ENCODE measurements at places on chromosomes 7 and 10.
A peak's percentile ranks its signal among the peaks of the same experiment; 100 is the strongest.

DNA sequence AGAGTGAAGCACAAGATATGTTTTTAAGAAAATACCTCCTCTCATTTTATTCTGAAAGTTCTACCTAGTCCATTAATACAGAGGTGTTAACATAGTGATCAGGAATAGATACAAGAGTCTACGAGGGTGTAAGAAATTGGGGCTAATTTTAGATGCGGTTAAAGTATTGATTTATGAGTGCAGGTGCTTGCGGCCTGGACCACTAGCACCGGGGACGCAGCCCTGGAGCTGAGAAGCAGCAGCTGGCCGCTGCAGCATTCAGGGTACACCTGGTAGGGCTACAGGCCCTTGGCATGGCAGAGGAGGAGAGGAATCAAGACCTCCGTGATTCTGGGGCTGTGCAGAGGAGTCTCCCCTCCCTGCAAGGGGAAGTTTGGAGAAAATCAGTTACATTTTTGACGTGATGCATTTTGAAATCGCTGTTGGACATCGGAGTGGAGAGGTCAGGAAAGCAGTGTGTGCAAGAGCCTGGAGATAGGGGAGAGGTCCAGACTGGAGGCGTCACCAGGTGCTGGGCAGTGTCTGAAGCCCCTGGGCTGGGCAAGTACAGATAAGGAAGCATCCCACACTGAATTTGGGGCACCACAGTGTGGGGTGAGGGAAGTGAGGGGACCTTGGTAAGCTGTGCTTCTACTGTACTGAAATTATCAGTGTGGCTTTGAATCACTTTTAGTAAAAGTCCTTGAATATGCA is 112.3 kb downstream of the VWC2 start:
- DNase-seq, result no peak

DNA sequence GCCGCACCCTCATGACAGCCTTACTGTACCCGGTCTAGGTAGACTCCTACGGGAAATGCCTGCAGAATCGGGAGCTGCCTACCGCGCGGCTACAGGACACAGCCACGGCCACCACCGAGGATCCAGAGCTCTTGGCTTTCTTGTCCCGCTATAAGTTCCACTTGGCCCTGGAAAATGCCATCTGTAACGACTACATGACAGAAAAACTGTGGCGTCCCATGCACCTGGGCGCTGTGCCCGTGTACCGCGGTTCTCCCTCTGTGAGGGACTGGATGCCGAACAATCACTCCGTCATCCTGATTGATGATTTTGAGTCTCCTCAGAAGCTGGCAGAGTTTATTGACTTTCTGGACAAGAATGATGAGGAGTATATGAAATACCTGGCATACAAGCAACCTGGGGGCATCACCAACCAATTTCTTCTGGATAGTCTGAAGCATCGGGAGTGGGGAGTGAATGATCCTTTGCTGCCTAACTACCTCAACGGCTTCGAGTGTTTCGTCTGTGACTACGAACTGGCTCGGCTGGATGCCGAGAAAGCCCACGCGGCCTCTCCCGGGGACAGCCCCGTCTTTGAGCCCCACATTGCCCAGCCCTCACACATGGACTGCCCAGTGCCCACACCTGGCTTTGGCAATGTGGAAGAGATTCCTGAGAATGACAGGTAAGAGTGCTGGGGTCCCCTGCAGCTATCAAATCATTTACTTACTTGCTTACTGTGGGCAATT is 8.5 kb upstream of the CHCHD1 start:
- DNase-seq, result no peak

DNA sequence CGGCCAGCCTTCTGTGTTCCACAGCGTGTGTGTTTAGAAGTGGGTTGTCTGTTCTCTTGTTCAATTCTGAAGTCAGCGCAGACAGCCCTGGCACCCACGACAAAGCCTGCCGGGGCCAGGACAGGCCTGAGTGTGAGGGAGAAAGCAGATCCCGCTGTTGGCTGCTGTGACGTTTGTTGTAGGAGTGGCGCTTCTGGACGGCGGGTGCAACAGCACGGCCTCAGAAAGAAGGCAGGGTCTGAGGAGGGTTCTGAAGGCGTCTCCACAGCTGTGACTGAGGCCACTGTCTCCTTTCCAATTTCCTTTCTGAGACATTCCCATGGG is 76.2 kb downstream of the VIPR2 start:
- DNase-seq, result no peak

GRCh38 chr10:17033529-17034260 is 95.9 kb downstream of the CUBN start:
- no peak for DNase-seq

GRCh38 chr10:43401627-43402026 is 7.4 kb downstream of the HNRNPF start:
- DNase-seq, result no peak

DNA sequence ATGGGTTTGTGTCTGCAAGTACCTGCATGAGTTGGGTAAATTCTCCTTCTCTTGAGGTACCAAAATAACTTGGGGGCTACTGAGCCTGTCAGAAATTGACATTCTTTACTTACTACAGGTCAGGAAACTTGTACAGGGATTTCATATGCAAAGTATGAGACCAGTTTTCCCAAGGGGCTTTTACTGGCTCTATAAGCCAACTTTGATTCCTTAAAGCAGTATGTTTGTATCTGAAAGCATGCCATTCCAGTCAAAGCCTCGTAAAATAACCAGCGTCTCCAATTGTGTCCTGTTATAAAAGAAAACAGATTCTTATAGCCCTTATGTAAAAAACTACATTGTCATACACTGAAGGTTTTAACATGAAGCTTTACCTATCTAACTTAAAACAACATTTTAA is 90.2 kb downstream of the ZNF467 start:
- DNase-seq, result no peak

DNA sequence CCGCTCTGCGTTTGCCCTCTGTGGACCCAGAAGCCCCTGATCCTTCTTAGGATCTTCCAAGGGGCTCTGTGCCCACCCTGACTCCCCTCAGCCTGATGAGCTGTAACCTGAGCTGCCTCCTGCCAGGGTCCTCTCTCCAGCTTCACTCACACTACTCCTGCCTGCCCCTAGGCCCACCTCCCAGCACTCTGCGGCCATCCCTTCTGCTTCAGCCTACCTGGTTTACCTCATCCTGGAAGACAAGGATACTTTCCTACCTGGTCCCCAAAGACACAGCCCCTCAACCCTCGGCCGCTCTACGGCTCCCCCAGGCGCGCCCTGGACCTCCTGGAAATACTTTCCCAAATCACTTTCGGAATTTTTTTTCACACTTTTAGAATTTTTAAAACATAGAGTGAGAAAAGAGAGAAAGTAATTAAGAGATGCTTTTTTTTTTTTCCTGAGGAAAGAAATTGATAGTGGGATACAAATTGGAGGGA is 6.4 kb upstream of the ZNF862 start:
- DNase-seq, result no peak

DNA sequence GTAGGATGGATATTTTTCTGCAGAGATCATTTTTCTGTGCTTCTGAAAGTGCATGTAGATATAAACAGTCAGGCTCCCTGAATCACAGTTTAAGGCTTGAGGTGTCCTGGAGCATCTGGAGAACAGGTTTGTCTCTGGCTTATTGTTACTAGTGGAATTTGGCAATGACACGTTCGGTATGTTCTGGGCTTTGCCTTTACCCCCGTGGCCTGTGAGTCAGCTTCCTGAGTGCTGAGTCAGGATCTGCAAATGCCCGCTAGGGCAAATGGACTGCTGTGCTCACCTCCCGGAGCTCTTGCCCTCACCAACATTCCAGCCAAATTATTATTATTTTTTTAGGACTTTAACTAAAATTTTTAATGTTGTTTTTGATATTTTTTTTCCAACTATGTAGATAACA is 192.5 kb upstream of the PRSS1 start:
- no peak for DNase-seq

- DNase-seq, result no peak
These were observed 64.6 kb downstream of the KLF6 start for GRCh38 chr10:3720228-3721019.

DNA sequence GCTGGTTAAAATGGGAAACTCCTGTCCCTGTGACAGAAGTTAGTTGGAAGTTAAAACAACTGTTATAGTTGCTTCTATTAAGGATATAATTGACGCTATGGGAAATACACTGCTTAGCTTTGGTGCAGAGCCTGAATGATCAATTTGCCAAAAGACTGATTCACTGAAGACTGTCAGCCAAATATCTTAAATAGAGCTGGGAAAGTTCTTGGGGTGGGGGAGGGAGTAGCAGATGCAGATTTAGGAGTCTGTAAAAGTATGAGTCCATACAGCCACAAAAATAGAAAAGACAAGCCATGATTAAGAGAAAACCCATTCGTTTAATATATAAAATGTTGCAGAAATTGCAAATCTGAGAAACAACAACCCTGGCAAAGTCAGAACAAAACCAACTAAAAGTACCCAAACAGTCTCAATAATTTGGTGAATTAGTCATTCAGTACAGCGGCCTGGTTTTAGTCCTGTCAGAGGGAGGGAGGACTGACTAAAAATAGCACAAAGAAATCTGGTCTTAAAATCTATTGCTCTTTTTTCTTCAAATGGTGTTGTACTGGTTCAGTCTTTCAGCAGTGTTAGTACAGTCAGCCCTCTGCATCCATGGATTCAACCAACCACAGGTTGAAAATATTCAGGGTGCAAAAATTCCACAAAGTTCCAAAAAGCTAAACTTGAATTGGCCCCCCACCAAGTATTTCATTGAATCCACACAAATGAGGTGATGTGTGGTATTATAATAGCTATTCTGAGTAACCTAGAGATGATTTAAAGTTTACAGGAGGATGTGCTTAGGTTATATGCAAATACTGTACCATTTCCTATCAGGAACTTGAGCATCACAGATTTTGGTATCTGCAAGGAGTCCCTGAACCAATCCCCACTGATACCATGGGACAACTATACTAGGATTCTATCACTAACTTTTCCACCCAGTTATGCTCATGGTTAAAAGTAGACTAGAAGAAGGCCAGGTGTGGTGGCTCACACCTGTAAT is 30.0 kb downstream of the STK17A start:
- DNase-seq, result no peak

- no peak for DNase-seq
These were observed 56.1 kb downstream of the ZRANB1 start for GRCh38 chr10:124997771-124998623.

- DNase-seq, result no peak
These were observed 42.0 kb downstream of the CCDC6 start for GRCh38 chr10:59864141-59864962.

GRCh38 chr7:55171157-55171556 is 152.3 kb downstream of the EGFR start:
- no peak for DNase-seq

DNA sequence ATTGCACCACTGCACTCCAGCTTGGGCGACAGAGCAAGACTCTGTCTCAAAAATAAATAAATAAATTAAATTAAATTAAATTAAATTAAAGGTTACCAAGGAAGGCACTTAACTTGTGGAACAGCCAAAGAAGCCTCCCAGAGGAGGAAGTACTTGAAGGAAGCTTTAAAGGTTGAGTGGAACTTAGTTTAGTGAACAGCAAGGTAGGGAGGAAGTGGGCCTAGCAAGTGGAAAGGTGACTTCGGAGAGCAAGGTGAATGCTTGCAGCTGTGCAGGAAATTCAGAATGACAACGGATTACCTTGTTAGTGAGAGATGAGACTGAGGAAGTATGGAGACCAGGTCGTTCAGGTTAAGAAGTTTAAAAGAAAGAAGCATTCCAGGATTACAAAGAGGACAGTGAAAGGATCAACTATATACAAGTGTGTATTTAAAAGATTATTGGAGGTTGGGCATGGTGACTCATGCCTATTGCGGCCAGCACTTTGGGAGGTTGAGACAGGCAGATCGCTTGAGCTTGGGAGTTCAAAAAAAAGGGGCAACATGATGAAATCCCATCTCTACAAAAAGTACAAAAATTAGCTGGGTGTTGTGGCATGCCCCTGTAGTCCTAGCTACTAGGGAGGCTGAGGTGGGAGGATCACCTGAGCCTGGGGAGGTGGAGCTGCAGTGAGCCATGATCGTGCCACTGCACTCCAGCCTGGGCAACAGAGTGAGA is 12.8 kb upstream of the RPEL1 start:
- no peak for DNase-seq

DNA sequence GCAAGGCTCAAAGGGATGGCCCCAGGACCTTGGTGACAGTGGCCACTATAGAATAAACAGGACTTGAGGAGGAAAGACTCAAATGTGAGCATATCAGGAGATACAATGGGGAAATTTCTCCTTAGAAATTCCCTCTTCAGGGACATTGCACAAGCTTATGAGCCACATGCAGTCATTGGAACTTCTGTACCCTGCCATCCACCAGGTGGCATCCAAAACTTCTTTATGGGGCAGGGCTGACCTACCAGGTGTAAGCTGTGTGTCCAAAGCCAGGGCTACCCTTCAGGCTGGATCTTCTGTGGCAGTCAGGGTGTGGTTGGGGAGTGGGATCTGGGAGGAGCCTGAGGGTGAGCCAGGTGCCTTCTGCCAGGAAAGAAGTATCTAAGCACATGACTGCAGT is 36.6 kb upstream of the LRRC18 start:
- no peak for DNase-seq

DNA sequence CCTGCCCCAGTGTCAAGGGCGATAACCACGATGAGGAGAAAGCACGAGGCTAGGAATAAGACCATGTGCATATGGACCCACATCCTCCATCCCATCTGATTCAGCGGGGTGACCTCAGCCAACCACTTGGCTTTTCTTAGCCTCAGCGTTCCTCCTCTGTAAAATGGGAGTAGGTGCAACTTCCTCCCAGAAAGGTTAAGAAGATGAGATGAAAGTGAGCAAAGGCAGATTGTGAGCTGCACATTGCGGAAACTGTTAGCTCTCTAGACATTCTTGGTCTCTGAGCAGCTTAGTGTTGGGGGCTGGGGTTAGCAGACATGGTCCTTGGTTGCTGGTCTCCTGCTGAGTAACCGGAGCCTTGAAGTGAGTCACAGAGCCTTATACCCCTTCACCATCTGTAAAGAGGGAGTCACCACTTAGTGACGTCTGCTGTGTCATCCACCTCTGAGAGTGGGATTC is 497.3 kb upstream of the GALNT17 start:
- no peak for DNase-seq

DNA sequence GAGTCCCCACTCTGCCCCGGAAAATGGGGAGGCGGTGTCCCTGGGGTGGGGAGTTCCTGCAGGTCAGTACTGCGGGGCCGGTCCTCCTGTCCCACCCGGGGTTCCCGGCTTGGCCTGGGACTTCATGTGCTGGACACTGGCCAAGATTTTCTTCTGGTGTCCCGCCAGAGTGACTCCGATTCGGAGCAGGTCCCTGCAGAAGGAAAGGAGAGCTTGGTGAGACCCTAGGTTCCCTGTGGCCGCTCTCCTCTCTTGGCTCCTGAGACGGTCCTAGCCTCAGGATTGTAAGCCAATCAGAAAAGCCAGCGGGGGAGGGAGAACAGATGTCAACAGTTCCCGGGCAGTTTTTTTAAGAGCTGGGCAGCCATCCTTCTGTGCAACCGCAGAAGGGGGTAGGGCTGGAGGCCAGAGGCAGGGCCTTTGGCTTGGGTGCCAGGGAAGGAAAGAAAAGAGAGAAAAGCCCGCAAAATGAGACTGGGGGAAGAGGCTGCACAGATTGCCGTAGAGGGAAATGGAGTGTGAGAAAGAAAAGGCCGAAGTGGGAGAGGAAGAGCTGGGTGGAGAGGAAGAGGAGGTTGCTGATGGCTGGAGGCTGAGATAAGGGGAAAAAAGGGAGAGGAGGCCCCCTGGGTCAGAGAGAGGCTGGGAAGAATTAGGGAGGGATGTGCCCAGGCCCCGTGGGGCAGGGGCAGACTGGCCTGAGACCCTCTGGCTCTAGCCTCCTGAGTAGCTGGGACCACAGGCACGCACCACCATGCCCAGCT is 23.7 kb downstream of the EPHB4 start:
- peak; percentile 3 for DNase-seq

GRCh38 chr10:76641215-76641614 is 996.4 kb downstream of the KCNMA1 start:
- no peak for DNase-seq

- no peak for DNase-seq
These were observed 77.1 kb upstream of the TRIL start for GRCh38 chr7:29035044-29035740.

All from stimulated activated CD8-positive, alpha-beta memory T cell treated with anti-CD3 and anti-CD28 coated beads, Interleukin-7, amount 100 ng/mL, for 4 hours (primary cell).